ENCODE measurements at places on chromosomes 13 and 19. TPM values are rescaled to one million over a fixed set of nuclear protein-coding genes. Genes with fewer than 3 reads are reported as not detected.

RASAL3 gene
- total RNA-seq = 83.1 TPM

FARP1 gene
- 0.17 TPM for total RNA-seq

ZNF730 gene
- not detected for total RNA-seq

SH2D3A gene
- total RNA-seq = 38.8 TPM

ZNF723 gene
- total RNA-seq = not detected

SSC5D gene
- 1.2 TPM for total RNA-seq

CEACAM7 gene
- not detected for total RNA-seq

PGLYRP1 gene
- not detected for total RNA-seq

PTGIR gene
- total RNA-seq = 0.25 TPM

STARD13 gene
- total RNA-seq = not detected

EHD2 gene
- not detected for total RNA-seq

PEX11G gene
- not detected for total RNA-seq

MYO1F gene
- total RNA-seq = 75.7 TPM

NAPSA gene
- total RNA-seq = 1.00 TPM

DPP9 gene
- 85.5 TPM for total RNA-seq

Data from CD8-positive, alpha-beta T cell (primary cell).